ENCODE measurements at places on chromosomes 2 and 18.

DNA sequence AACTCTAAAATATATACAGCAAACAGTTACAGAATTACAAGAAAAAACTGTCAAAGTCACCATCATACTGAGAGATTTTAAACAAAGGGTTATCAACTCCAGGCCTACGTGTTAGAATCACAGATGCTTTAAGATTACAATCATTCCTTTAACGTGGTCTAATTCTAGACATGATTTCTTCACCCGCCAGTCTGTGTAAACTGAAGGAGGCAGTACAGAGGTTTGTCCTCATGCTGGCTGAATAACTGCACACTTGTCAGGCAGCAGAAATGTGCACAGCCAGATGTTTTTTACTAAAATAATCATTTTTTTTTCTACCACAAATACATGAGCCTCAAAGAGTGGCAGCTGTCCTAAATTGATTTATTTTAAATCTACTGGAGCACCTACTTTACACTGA lies 15.5 kb upstream of the NEURL3 start:
- ATAC-seq, result no peak

DNA sequence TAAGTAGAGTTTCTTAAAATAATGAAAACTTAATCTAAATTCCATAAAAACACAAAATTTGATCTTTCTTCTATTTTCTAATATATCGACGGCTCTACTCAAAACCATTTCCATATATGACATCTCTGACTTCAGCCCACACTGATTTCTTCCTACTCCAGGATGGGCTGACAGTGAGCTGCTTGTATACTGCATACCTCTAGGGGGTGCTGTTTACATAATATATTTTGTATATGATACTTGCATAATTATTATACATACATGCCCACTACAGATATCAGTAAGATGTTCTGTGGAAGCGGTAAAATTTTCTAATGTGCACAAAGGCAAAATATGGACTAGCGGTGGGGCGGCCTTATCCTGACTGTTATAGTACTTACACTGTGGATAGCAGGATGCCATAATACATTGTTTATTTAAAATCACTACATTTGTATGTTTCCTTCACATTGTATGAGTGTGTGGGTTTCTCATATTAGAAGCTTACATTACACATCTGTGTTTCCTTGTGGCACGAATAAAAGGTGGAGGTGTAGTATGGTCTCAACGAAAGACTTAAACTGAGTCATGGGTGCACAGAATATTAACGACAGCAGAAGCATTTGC lies 66.1 kb upstream of the NXPH2 start:
- peak; percentile 46 for ATAC-seq

GRCh38 chr2:192245329-192245728 lies 50.6 kb upstream of the TMEFF2 start:
- no peak for ATAC-seq

GRCh38 chr2:147135376-147135775 lies 709.5 kb upstream of the ACVR2A start:
- ATAC-seq, result no peak

DNA sequence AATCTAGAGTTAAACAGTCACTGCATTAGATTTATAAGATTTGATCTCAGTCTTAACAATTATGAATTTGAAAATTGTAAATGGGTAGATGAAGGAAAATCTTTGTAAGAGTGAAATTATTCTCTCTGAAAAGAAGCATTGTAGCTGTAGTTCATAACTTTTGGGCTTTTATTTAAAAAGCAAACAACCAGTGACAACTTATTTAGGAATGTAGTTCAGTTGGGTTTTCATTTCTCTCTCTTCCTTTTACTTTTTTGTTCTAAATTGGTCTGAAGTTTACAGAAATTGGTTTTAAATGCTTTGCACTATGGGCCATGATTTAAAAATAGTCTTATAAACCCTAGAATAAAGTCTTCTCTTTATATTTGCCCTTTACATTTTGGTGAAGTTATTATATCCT lies 296.6 kb downstream of the GULP1 start:
- ATAC-seq, result no peak

GRCh38 chr2:161625314-161625919 lies 1.2 kb downstream of the SLC4A10 start:
- ATAC-seq, result peak; percentile 51

DNA sequence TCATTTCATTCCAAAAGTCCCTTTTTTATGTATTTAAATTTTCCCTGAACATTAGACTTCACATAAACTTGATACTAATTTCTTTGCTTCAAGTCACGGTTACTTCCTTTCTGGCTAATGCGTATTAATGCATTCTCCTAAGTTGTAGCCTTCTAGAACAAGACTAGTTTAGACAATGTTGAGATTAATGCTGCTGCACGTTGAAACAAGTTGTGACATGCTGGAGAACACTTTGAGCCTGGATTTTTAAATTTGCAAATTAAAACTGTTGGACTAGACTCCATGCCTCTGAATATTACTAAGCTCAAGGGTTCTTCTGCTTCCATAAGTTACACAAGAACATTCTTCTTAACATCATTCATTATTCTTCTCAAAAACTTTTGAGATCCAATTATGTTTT lies 29.1 kb downstream of the ID2 start:
- ATAC-seq, result no peak

DNA sequence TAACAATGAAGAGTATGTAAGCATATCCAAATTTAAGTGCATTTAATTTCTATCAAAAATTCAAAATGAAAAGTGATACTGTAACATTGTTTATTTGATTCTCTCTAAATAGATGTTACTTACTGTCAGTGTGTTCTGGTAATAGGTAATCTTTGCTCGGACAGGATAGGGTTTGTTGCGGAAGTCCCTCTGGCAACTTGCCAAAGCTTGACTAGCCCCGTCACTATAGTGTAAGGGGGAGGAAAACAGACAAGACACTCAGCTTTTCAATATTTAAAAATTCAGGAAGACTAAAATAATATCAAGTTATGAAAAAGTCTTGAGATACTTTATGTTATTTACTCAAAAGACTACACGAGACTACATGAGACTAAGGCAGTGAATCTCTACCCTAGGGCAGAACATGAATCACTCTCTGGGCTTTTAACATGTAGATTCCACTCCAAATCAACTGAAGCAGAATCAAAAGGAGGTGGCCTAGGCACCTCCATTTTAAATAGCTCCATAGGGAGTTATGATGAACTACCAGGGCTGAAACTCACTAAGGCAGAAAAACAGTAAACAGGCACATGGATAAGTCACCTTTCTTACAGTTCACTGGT lies 5.9 kb downstream of the LMAN1 start:
- no peak for ATAC-seq

DNA sequence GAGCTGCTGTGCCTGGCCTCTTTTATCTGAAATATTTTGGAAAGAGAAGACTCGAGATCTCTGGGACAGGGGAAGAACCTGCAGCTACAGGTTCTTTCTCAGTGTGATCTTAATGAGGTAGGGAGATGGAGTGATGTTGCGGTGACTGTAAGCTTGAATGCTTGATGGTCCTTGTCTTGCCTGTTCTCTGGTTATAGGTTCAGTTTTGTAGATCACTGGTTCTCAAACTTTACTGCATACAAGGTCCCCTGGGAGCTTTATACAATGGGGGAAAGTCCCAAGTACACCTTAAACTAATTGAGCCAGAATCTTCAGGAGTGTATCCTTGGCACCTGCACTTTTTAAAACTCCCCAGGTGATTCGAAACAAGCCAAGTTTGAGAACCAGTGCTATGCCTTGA lies 136.7 kb upstream of the CXCR4 start:
- no peak for ATAC-seq

DNA sequence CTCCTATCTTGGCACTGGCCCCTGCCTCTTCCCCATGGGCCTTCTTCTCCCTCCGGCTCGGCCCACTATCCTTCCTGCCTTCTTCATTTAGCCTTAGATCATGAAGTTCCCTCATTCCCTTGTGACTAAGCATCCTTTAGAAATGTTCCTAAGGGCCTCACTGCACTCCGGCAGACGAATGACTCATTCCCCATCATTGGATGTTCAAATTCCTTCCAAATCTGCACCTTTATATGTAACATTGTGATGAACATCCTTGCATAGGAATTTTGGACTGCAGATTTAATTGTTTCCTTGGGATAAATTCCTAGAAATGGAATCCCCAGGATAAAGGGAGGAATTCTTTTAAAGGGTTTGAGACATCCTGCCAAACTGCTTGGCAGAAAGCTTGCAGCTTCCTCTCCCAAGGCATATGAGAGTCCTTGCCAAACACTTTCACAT lies 19.0 kb downstream of the CRACDL start:
- no peak for ATAC-seq

GRCh38 chr2:177225965-177226360 lies 13.4 kb downstream of the HNRNPA3 start:
- no peak for ATAC-seq

- ATAC-seq, result peak; percentile 47
These were observed 248.5 kb upstream of the ID2 start for GRCh38 chr2:8433390-8433789.

- no peak for ATAC-seq
These were observed 277.3 kb downstream of the DSC3 start for GRCh38 chr18:30765247-30765646.

DNA sequence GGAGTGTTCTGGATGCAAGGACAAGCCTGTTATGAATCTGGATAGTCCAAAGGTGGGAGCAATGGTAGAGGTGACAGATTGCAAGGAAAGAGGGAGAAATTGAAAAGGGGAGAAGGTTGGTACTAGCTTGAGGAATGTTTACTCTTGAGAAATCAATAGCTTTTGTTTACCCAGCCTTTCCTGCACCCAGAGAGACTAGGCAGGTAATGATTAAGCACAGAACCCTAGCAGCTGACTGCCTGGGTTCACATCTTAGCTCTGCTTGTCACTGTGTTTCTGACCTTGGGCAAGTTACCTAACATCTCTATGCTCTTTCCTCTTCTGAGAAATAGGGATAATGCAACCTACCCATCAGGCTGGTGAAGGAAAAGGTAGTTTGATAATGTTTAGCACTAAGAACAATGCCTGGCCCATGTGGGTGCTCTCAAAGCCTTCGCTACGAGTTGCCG lies 178.6 kb downstream of the MGAT5 start:
- ATAC-seq, result no peak

DNA sequence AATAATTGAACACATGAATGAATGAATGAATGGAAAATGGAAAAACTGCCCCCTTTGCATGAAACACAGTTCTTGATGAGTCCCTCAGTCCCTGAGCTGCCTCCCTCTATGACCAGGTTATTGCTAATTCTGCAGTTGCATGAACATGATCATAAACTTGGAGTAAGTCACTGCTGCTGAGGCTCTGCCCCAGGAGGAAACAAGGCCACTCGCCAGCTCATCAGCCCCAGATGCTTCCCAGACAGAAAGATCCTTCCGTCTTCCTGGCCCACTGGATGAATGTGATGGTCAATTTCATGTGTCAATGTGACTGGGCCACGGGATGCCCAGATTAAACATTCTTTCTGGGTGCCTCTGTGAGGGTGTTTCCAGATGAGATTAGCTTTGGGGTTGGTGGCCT lies 16.4 kb downstream of the GPR45 start:
- ATAC-seq, result no peak

- ATAC-seq, result peak; percentile 64
These were observed 89.8 kb downstream of the ASXL2 start for GRCh38 chr2:25788457-25788856.
